ENCODE measurements at places on chromosomes 11 and 22. TPM values are rescaled to one million over a fixed set of nuclear protein-coding genes. Genes with fewer than 3 reads are reported as not detected.
A peak's percentile ranks its signal among the peaks of the same experiment; 100 is the strongest.

C22orf31 gene
- not detected for polyA plus RNA-seq

DNA sequence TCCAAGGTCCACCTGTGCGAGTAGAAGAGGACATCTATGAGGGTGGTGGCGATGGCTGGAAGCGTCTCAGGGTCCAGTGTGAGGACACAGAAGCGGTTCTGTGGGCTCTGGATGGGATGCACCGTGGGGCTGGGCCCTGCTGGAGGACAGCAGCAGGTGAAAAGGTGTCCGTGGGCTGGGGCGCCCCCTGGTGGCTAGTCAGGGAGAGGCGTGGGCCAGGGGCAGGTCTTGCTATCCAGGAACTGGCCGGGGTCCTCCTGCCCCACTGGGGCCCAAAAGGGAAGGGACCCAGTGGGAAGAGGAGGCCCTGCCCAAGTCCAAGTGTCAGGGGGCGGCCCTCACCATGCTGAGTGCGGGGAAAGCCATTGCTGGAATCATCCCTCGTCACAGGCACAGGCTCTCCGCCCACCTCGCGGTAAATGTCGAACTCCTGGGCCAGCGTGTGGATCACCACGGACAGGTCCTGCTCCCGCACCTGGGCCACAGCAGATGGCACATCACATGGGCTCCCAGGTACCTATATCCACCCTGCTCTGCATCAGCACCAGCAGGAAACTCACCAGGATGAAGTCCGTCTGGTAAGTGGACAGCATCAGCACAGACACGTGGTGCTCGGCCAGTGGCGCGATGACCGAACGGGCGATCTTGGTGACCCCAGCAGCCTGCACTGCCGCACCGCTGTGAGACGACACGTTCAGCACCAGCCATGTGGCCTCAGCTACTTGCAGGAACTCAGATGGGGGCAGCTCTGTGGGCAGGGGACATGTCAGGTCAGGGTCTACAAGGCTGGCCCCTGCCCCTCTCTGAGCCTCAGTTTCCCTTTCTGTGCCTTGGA lies 2.3 kb downstream of the CASTOR1 start:
- peak; percentile 85 for DNase-seq

DNA sequence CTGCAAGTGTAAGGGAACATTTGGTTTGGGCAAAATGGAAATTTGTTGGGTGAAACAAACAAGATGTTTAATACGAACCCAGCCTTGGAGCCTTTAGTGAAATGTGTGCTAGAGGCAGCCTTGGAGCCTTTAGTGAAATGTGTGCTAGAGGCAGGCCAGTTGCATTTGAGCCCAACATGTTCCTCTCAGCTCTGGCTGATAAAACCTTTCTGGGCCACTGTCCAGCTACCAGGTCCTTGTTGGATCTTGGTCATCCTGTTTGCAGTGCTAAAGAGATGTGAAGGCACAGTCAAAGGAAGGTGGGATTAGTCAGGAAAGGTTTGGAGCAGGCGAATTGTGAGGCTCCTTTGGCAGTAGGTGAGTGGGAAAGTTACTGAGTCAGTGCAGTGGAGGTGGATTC lies 48.9 kb downstream of the CEP164 start:
- no peak for DNase-seq

EFEMP2 gene
- 203 TPM for polyA plus RNA-seq

- no peak for DNase-seq
Measured at GRCh38 chr11:8239040-8239439, 24.6 kb downstream of the LMO1 start.

DNA sequence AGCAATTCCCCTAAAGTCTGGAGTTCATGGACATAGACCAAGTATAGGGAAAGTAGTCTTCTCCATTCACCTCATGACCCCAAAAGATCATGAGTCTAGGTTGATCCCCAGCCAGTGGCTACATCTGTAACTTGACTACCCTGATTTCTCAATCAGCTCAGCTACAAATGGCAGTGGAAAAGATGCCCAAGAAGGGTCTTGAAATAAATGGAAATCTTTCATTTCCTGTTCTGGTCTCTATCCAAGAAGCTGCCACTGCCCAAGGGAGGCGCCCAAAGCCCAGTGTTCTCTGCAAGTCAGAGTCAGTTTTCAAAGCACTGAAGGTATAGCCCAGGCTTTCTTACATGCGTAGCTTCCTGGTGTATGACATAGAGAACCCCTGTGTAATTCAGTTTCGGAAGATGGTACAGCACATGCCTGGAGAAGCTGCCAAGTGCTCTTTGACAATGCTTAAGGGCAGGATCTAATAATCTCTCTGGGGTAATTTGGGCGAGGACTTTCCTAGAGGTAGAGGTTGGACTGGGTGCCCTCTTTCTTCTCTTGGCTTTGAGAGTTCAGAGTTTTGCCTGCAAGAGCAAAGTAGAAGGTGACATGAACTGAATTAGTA lies 101.1 kb downstream of the ADAMTS15 start:
- no peak for DNase-seq

CD3E gene
- polyA plus RNA-seq, result not detected

- no peak for DNase-seq
Measured at GRCh38 chr11:127943763-127944162, 643.6 kb downstream of the ETS1 start.

- DNase-seq, result no peak
Measured at GRCh38 chr22:44032126-44032730, 8.1 kb downstream of the PARVB start.

Data from SK-N-SH (cell line).